ENCODE measurements at places on chromosomes 3 and 15.

DNA sequence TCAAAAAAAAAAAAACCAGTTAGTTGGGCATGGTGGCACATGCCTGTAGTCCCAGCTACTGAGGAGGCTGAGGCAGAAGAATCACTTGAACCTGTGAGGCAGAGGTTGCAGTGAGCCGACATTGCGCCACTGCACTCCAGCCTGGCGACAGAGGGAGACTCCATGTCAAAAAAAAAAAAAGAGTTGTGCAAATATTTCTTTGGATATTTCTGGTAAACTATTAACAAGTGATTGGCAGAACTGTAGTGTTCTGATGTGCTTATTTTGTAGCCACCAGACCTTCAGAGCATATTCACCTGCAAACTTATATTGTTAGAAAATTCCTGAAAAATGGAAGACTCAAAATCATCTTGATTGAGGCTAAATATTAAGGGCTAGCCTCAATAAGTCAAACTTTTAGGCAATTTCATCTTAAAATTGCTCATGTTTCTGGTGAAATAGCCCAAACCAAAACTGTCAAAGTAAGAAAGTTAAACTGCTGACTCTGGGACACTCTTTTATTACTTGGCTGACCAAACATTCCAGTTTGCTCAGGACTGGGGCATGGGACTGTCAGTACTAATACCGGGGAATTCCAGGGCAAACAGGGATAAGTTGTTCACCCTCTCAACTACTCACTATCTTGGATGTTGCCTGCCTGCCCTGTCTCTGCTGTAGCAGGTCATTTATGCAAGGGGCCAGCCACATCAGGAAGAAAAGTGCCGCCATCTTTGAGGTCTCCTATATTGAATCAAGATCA lies 37.0 kb downstream of the ABHD2 start:
- DNase-seq = no peak

GRCh38 chr3:72274493-72275330 lies 489.8 kb upstream of the PROK2 start:
- DNase-seq = peak; percentile 81

DNA sequence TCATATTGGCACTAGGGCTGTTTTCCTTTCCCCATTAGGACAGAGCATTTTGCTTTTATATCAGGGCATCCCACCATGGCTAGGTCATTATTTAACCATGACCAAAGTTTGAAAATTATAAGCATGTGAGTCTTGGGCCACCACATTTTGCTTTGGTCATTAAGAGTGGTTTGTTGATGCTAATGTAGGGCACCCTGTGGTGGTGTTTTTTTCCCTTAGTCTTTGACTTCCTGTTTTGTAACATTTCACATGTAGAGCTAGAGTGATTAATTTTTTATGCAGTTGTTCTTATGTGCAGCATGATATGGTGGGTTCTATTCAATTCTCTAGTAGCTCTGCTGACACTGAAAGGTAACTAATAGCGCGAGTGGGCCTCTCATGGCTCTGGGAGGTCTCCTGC lies 249.6 kb upstream of the ROBO1 start:
- no peak for DNase-seq

- no peak for DNase-seq
These were observed 10.7 kb upstream of the HACD2 start for GRCh38 chr3:123595396-123596180.

DNA sequence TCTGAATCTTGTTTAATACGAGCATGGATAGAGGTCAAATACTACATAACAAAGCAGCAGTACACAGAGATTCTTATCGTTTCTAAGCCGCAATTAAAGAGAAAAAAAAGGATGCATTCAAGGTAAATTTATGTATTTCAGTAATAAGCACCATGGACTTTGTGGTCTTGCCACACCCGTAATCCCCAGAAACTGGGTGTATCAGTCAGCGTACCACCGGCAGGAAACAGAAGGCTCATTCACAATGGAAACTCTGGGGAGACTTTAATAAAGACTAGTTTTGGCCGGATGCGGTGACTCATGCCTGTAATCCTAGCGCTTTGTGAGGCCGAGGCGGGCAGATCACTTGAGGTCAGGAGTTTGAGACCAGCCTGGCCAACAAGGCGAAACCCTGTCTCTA lies 81.9 kb upstream of the ZNF280D start:
- no peak for DNase-seq

GRCh38 chr3:157131861-157132260 lies 28.1 kb downstream of the CCNL1 start:
- peak; percentile 71 for DNase-seq

- DNase-seq = no peak
These were observed 17.7 kb downstream of the FRMD4B start for GRCh38 chr3:69368129-69368741.

DNA sequence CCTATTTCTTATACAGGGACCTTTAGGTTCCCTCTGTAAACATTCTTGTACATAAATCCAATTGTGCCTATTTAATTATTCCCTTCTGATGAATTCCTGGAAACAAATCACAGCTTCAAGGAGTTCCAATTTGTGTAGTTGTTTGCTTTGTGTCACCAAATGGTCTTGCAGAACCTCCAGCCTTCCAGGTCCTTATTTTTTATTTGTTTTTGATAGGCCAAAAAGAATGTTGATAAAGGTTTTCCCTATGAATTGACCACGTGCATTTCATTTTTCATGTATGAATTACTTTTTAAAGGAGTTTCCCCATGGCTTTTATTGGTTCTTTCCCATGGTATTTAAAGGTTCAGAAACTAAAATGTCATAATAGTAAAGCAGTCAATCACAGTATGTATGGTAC lies 243.0 kb downstream of the NAALADL2 start:
- no peak for DNase-seq

- no peak for DNase-seq
These were observed 7.1 kb downstream of the KCNH8 start for GRCh38 chr3:19155375-19155774.

DNA sequence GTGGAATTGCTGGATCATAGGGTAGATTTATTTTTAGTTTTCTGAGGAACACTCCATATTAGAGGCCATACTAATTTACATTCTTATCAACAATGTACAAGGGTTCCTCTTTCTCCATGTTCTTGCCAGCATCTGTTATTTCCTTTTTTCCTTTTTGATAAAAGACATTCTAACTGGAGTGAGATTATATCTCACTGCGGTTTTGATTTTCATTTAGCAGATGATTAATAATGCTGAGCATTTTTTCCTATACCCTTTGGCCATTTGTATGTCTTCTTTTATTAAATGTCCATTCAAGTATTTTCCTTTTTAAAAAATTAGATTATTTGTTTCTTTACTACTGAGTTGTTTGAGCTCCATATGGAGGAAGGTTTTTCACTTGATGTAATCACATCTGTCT lies 1189.5 kb downstream of the ZPLD1 start:
- no peak for DNase-seq

DNA sequence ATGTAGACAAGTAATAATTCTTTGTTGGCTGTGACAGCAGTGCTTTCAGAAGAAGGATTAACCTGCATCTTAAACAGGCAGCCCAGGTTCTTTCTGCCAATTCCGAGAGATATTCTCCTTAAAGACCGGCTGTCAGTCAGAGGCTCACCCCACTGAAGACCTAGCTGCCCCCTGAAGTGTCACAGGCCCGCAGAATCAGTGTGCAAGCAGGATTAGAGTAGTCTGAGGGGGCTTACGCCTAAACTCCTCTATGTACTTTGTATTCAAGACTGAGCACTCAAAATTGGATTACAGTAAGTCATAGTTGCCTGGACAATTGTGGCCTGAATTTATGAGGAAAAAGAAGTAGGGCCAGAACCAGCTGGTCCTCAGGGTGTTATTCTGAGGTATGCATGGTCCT lies 342.9 kb downstream of the CLSTN2 start:
- DNase-seq = no peak

DNA sequence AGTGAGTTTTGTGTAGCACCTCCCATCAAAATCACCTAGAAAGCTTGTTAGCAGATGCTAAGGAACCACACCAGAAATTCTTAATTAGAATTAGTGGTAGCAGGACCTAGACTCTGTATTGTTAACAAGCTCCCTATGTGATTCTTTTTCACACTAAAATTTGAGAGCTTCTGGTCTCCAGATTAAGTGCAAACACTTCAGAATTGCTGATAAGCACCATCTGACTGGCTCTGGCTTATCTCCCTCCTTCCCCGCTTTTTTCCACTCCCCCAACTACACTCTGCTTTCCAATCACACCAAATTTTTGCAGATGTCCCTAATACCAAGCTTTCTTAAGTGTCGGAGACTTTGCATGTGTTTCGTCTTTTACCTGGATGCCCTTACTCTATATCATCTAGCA lies 410.1 kb upstream of the DPH6 start:
- no peak for DNase-seq

DNA sequence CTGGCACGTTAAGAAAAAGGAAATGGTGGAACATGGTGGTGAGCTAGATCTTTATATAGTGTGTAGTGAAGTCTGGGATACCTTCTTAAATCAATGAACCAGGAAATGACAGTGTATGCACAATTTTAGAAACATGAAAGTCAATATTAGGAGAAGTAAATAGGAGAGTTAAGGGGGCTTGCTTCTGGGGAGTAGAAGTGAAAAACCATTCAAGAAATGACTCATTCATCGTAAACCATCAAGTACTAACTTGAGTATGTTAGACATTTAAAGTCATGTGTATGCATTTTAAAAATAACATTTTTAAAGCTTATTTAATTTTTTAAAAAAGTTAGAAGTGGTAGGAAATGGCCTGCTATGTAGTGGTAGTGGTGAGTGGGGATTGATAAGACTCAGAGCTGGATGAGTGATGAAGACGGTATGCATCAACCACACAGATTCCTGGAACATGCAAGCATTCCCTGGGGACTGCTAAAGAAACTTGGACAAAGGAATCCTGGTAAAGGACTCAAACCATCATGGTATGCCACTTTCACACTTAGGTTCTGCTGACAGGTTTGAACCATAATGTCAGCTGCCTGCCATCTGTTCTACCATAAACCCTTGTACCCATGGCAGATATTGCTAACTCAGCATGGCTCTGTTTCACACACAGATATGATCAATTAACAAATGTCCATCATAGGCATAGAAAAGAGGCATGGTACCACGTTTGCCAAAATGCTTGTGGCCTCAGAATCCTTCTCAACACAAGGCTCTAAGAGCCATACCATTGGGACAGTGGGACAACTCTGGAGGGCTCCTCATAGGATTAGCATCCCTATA lies 28.9 kb upstream of the MITF start:
- DNase-seq = peak; percentile 70

DNA sequence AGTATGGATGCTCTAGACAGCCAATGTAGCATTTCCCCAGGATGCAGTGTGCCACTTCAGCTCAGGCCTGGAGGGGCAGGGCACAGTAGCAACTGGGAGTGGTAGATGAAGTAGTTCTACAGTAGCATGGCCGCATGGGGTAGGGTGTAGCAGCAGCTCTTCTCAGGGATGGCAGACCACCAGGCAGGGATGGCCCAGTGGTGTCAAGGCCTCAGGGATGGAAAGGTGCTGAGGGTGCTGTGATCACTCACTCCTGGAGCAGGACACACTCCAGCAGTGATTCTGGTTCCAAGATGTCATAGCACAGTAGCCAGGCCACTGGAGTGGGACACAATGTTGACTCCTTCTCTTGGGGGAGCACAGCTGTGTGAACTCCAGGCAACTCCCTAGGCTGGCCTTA lies 210.9 kb upstream of the LYSMD4 start:
- DNase-seq = no peak

DNA sequence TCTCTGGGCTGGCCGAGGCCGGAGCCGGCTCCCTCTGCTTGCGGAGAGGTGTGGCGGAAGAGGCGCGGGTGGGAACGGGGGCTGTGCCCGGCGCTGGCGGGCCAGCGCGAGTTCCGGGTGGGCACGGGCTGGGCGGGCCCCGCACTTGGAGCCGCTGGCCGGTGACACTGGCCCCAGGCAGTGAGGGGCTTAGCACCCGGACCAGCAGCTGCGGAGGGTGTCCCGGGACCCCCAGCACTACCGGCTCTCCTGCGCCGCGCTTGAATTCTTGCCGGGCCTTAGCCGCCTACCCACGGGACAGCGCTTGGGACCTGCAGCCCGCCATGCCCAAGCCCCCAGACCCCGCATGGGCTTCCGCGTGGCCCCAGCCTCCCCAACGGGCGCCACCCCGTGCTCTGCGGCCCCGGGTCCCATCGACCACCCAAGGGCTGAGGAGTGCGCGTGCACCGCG lies 736.3 kb upstream of the ARRDC4 start:
- DNase-seq = no peak

DNA sequence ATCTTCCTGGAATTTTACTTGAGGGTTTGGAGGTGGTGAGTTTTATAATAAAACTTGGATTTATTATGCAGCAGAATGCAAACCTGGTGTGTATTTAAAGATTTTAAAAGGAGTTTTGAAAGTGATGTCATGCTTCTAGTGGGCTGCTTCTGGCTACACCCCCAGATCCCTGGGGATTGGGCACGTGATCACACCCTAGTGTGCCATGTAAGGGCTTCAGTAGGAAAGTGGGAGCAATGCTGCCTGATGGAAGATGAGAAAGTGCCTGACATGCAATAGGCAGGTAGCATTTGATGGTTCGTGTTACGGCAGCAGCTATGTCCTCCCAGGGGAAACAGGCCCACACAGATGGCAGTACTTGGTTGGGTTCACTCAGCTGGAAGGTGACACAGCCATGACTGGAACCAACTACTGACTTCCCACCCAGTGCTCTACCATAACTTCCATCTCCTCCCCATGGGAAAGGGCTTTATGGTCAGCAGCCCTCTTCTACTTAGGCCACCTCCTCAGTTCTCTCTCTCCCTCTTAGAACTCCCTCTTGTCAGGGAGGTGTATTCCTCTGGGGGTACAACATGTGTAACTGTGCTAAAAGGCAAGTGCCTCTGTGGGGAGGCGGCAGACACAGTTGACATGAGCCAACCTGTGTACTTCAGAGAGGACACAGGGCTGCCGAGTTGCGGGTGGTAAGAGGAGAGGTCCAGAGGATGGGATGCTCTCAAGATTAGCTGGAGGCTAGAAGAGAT lies 5.6 kb downstream of the ITPKA start:
- DNase-seq = peak; percentile 15

GRCh38 chr3:99999536-99999935 lies 114.8 kb downstream of the FILIP1L start:
- peak; percentile 58 for DNase-seq

DNA sequence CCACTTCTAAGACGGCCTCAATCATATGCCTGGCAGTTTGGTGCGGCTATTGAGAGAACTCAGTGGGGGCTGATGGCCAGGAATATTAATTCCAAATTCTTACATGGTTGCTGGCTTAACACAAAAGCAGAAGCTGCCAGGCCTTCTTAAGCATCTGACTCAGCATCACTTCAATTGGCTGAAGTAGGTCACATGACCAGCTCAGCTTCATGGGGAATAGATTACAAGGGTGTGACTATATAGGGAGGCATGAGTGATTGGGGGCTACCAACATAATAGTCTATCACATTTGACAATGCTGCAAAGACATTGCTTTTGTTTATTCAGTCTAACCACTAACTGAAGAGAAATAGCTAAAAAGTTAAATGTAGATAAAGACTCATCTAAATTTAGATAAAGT lies 101.6 kb upstream of the ANKRD28 start:
- DNase-seq = peak; percentile 86

GRCh38 chr3:82274897-82275296 lies 513.5 kb upstream of the GBE1 start:
- no peak for DNase-seq

DNA sequence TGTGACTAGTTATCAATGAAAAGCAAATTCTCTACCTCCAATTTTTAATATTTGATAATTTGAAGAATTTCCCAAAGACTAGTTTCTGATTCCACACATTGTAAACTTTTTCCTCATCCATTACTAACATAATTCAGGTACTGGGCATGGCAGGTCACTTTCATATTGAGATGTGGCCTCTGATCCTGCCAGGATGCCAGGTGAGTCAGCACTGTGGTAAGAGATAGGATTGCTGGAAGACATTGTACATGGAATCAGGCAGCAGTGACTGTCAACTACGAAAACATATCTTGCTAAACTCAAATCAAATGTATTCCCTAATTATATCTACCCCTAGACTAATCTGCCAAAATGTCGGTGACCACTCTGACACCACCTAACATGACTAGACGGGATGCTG lies 33.2 kb upstream of the POU1F1 start:
- DNase-seq = peak; percentile 11

Data from GM23248 (cell line).